Esophagus squamous epithelium (tissue), 5 donors: ENCODE measurements at places on chromosomes 2 and 18. TPM values are rescaled to one million over a fixed set of nuclear protein-coding genes. Genes with fewer than 3 reads are reported as not detected.

DNA sequence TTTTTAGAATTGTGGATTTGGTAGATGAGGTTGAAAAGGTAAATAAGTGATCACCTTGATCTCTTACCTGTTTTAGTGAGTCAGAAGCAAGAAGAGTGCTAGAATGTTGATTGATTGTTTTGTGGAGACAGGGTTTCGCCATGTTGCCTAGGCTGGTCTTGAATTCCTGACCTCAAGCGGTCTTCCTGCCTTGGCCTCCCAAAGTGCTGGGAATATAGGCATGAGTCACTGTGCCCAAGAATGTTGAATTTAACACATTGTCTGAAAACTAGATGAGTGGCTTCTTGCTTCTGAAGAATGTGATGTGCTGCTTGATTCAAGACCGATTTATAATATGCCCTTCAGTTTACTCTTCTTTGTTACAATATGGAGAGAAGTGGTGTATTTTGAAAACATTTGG is 121.3 kb downstream of the FMNL2 start:
- H3K36me3 ChIP-seq = no peaks in the 10 kb centered on the region
- no peak overlapping the region for H3K4me3 ChIP-seq
- no peaks in the 10 kb centered on the region for H3K4me1 ChIP-seq
- H3K27ac ChIP-seq = no peak overlapping the region

EIF2AK2 gene
- 21.4 TPM for total RNA-seq

LBH gene
- 16.7 TPM for total RNA-seq

GPBAR1 gene
- 0.31 TPM for total RNA-seq

- no peaks in the 10 kb centered on the region for H3K27me3 ChIP-seq
- no peak for DNase-seq
- H3K4me3 ChIP-seq = no peak overlapping the region
- no peaks in the 10 kb centered on the region for H3K36me3 ChIP-seq
These were observed 756.6 kb downstream of the RNF144A start for GRCh38 chr2:7673853-7674252.

- H3K4me3 ChIP-seq = no peak overlapping the region
- H3K4me1 ChIP-seq = no peaks in the 10 kb centered on the region
- H3K36me3 ChIP-seq = no peaks in the 10 kb centered on the region
- H3K27ac ChIP-seq = no peak overlapping the region
- DNase-seq = no peak
These were observed 299.0 kb upstream of the HS6ST1 start for GRCh38 chr2:128617661-128618060.

DNA sequence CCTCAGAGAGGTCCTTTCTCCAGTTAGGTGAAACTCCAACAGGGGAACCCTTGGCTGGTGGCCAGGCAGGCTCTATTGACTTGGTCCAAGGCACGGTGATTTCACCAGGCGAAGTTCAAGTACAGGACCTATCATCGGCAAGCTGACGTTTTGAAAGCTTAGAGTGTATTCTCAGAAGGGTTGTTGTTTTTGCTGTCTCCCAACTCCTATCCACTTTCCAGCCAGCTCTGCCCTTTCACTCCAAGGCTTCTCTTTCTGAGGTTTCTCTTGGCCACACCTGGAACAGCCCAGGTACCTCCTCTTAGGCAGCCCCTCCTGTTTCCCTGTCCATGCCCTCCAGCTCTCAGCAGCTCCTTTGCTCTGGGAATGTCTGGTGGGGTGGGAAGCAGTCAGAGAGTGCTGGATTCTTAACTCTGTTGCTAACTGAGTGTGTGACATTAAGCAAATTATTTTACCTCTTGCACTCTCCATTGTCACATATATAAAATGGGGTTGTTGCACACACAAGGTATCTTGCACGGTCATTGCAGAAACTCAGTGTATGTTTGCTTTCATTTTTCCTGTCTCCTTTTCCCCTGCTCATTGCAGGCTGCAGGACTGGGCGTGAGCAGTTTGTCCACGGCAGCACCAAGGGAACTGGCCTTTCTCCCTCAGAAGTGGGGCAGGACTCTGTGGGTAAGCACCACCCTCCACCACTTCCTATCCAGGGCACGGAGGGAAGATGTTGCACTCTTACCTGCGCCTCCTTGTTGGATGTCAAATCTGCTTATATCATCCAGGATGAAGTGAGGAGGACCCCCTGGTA is 30.2 kb downstream of the CAPN13 start:
- H3K4me1 ChIP-seq = no peaks in the 10 kb centered on the region
- no peak overlapping the region for H3K4me3 ChIP-seq
- no peak overlapping the region for H3K27ac ChIP-seq
- no peaks in the 10 kb centered on the region for H3K27me3 ChIP-seq
- H3K36me3 ChIP-seq = no peaks in the 10 kb centered on the region
